ENCODE measurements at places on chromosomes 12 and 14. TPM values are rescaled to one million over a fixed set of nuclear protein-coding genes. Genes with fewer than 3 reads are reported as not detected.

PACS2 gene
- 26.6 TPM for total RNA-seq

RNF212B gene
- total RNA-seq: not detected

ACACB gene
- 15.9 TPM for total RNA-seq

SETD1B gene
- total RNA-seq: 12.6 TPM

SERPINA6 gene
- total RNA-seq: 2.0 TPM

PLXNC1 gene
- 0.12 TPM for total RNA-seq

PTPRR gene
- 0.15 TPM for total RNA-seq

CYP46A1 gene
- 0.20 TPM for total RNA-seq

SMIM41 gene
- not detected for total RNA-seq

SYT1 gene
- total RNA-seq: 6.1 TPM

KRT74 gene
- not detected for total RNA-seq

PTPRQ gene
- total RNA-seq: 0.02 TPM

GLIPR1L2 gene
- total RNA-seq: 0.20 TPM

LRRK2 gene
- total RNA-seq: 1.5 TPM

CLEC6A gene
- not detected for total RNA-seq

CMA1 gene
- total RNA-seq: not detected

RAB15 gene
- total RNA-seq: 20.0 TPM

ARHGEF40 gene
- 8.9 TPM for total RNA-seq

NEUROD4 gene
- not detected for total RNA-seq

CCDC175 gene
- not detected for total RNA-seq

SMCO2 gene
- not detected for total RNA-seq

TOMM20L gene
- total RNA-seq: not detected

NRL gene
- total RNA-seq: 0.74 TPM

SOAT2 gene
- 0.30 TPM for total RNA-seq

DYRK4 gene
- total RNA-seq: 46.7 TPM

BORCS5 gene
- total RNA-seq: 9.5 TPM

MORN3 gene
- total RNA-seq: 0.15 TPM

KRT6C gene
- not detected for total RNA-seq

PYGL gene
- total RNA-seq: 177 TPM

SIRT4 gene
- 0.71 TPM for total RNA-seq

SSPN gene
- total RNA-seq: 0.37 TPM

TEX52 gene
- total RNA-seq: not detected

SLC5A8 gene
- not detected for total RNA-seq

PCED1B gene
- 13.8 TPM for total RNA-seq

IL31 gene
- total RNA-seq: not detected

SLC4A8 gene
- 1.5 TPM for total RNA-seq

LRRC43 gene
- total RNA-seq: not detected

P2RX7 gene
- not detected for total RNA-seq

SHMT2 gene
- total RNA-seq: 129 TPM

CORO1C gene
- 174 TPM for total RNA-seq

IGF1 gene
- total RNA-seq: not detected

CHD8 gene
- total RNA-seq: 41.6 TPM

STAC3 gene
- 0.56 TPM for total RNA-seq

B4GALNT1 gene
- total RNA-seq: 42.2 TPM

EGLN3 gene
- total RNA-seq: 5.0 TPM

PTHLH gene
- 14.2 TPM for total RNA-seq

RHEBL1 gene
- 4.1 TPM for total RNA-seq
